ENCODE measurements at places on chromosomes 12 and 14.

GRCh38 chr14:35879654-35880249, 53.6 kb downstream of the BRMS1L start:
- DNase-seq: peak; percentile 8

- DNase-seq: no peak
These were observed 714 bp upstream of the PSMC6 start for GRCh38 chr14:52706286-52706685.

GRCh38 chr12:52748578-52748977, 28.6 kb downstream of the KRT76 start:
- DNase-seq: no peak

DNA sequence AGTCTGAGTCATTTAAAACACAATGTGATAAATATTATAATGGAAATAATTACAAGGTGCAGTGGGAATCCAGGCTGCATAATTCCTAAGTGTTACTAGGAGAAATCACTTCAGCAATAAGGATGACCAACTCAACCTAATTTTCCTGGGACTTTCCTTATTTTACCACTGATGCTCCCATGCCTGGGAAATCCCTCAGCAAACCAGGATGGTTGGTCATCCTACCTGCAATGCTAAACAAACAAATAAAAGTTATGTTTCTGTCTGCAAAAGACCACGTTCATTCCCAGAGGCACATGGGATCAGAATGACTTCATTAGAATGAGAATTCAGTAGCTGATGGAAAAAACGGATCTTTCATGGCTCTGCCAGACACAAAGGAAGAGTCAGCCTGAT, 130.8 kb upstream of the RAP1B start:
- no peak for DNase-seq

GRCh38 chr12:127125607-127126259, 1141.2 kb upstream of the TMEM132C start:
- no peak for DNase-seq

DNA sequence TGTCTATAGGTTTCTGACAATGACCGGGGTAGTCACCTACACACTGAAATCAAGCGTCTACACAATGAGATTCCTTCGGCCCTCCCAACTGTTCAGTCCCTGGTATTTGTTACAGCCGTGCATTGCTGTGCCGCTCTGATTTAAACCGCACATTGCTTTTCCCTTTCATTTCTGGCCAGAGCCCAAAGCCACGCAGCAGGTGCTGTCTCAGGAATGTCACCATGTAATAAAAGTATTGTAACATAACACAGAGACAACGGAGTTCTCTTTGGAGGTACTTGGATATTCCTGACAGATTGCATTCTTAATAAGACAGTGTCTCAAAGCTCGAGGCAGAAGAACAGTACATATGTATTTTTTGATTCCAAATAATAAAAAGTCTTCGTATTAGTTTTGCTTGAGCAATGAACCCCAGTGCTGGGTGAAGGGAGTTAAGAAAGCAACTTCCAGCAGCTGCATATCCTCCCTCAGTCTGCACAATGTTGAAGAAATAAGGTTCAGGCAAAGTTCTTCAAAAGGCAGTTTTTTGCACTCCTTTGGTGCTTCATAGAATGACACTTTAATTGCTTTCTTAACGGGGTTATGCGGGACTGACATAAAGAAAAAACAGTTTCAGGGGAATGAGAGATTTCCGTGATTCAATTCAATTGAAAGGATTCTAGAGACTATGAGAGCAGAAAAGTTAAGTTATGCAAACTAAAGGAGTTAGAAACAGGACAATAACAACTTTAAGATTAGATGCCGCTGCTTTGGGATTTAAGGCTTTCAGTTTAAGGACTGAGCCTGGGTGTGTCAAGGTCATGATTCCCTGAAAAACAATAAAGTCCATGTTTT, 288.7 kb upstream of the FLRT2 start:
- DNase-seq: peak; percentile 31

DNA sequence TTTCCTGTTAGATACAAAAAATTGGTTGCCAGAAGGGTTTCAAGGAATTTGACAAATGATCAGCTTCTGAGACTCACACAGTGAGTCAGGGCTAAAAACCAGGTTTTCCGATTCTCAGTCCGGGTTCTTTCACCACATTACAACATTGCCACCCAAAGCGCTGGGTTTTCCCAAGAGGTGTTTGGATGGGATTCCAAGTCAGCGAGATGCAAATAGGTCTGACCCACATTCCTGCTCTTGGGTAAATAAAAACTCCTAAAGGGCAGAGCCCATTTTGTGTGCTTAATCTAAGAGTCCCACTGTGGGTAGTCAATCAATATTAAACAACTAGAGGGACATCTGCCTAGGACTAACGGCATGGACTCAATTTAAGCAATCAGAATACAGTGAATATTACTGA, 5.4 kb upstream of the RIC8B start:
- DNase-seq: no peak

- DNase-seq: no peak
These were observed 245.9 kb downstream of the EMP1 start for GRCh38 chr12:13442457-13442856.

DNA sequence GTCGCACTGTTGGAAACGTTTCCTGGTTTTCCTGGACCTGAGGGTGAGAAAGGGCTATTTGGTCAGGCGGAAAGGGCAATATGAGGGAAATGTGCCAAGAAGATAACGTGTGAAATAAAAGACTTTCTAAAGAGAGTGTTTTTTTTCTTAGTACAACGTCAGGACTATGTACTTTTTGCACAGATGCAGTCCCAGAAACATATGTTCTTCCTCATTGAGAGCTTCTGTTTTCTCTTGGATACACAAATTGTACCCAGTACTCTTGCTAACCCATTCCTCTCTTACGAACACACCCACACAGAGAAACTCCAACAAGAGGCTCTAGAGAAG, 669 bp upstream of the PKP2 start:
- no peak for DNase-seq

GRCh38 chr14:73816393-73816816, 35.2 kb upstream of the PTGR2 start:
- DNase-seq: no peak

DNA sequence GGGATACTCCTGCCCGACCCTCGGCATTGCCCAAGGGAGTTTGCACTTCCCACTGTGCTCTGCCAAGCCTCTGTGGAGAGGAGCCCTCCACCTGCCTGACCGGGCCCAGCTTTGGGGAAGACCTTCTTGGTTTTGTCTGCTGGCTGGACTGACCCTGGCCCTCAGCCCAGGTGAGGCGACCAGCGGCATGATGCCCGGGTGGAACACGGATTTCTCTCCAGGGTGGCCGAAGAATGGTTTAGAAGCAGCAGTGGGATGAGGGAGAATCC, 15.6 kb downstream of the ZBTB42 start:
- DNase-seq: no peak

DNA sequence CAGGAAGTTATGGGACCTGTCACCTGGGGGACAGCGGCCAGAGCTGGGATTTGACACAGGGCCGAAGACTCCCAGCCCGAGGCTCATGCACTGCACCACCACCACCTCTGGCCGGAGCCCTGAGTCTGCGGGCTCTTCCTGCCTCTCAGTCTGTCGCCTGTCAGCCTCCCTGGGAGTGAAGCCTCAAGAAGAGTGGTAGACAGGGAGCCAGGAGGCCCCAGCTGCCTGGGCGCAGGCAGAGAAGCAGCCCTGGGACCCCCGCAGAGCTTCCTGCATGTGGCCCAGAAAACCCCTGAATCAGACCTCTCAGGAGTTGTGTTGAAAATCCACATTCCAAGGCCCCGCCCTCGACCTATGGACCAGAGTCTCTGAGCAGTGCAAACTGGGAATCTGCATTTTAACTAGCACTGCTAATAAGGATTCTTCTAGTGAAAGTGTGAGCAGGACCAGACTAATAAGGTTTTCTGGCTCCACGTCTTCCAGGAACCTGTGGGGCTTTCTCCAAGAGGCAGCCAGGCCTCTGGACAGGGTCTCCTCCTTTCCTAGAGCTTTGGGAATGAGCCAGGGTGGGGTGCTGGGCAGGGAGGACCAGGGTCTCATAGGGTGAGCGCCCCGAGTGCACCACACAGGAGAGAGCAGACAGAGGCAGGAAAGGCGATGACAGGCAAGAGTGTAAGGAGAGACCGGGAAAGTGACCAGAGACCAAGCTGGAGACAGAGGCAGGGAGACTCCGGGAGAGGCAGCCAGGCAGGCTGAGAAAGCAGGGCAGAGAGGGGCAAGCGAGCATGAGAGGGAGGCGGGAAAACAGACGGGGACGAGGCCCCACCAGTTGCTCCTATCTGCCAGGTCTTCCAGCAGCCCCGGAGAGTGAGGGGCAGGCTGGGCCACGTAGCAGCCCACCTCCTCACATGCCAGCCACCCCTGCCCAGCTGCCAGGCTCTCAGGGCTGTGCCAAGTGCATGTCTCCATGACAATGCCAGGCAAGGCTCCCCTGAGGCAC, 112.4 kb downstream of the BCL11B start:
- no peak for DNase-seq

GRCh38 chr14:103194256-103195045, 71.2 kb downstream of the TNFAIP2 start:
- DNase-seq: no peak

DNA sequence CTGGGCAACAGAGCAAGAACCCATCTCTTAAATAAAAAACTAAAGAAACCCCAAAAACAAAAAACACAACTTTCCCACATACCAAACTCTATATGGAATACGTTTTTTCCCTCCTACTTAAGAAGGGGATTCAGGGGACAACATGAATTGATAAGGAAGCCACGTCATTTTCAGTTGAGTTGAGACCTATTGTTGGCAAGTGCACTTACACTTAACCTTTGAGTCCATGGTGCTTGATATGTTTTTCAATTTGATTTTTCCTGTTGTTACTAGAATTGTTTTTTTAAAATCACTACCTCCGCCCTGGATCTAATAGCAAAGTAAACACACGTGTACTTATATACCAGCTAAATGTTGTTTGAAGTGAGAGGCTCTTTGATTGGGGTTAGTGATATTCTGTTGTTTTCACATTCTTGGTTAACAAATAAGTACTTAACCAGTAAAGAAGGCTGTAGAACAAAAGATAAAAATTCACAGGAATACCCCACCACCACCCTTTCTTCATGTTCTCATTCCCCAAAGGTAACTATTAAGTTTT, 2.0 kb downstream of the FAM177A1 start:
- DNase-seq: no peak

DNA sequence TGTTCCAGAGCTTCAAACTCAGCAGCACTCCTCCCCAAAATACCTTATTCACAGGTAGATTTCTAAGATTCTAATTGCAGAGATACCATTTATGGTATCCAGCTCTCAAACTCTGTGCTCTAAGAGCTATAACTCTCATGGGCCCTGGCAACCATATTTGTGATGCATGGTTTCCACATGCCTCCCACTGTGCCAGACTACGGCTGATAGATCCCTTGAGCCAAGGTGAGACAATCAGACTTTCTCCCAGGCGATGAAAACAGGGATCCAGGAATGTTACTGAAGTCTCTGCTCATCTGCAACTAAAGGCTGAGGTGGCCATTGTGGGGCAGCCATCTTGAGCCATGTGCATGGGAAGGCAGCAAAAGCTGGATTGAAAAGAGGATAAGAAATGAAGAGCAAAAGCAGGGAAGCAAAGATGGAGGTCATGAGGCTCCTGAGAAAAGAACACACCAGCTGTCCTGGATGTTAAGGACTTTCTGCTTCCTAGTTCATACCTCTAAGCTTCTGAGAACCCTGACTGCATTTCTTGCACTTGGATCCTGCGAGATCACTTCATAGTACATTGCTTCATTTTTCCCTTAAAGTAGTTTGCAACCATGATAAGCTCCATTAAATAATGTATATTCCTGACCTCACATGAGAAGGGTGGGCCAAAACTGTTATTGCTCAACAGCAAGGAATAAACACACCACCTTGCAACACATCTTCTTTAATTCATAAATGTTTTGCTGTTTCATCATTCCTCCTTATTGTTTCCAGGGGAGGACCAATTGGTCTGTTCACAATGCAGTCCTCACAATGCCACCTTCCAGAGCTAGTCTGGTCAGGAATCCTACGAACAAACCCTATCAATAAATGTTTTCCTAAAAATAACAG, 5.4 kb downstream of the EGLN3 start:
- DNase-seq: no peak

GRCh38 chr12:116687888-116688287, 50.0 kb downstream of the SPRING1 start:
- DNase-seq: peak; percentile 54

DNA sequence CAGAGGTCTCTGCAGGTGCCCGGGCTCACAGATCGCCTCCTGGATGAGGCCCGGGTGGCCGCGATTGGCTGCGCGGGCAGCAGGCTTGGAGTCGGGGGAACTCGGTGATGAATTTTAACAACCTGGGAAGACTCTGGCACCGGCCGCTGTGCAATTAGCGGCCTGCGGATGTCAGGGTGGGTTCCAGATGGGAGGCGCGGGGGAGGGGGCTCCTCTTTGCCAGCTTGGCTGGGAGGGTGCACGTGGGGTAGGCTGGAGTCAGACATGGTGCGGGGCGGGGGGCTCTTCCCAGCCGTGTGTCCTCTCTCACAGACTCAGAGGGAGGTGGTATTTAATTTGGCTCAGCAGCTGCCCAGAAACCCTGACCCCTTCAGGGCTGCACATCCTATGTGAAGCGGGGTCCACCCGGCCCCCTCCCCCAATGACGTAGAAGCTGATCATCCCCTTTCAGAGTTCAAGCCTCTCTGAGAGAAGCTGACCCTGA, 81.4 kb downstream of the KIF26A start:
- DNase-seq: no peak

DNA sequence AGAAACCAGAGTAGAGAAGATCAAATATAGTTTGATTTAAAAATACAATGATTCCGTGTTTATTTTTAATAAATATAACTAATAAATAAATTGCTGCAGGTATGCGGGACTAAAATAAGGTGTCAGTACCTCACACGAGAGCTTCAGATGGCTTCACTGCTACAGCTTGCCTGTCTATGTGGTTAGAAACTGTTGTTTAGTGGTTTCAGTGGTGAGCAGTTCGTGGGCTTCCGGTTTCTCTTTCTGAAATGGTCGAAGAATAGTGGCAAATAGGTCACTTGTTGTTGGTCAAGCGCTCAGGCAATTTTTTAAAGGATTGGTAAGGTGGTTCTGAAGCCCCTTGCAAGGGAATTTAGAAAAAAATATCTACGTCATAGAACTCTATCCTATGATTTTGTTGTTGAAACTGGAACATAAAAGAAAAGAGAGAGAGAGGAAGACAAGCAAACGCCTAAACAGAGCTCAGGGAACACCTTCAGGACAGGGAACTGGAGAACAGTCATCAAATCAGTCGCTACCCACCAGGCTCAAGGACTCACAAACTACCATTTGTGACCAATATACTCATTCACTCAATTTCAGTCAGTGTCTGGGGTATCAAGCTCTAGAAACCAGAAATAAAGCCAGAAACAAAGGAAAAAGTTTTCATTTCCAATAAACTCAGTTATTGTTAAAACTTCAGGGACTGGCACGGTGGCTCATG, 31.3 kb downstream of the GABARAPL1 start:
- no peak for DNase-seq

GRCh38 chr12:37543131-37543965, 773.2 kb upstream of the ALG10B start:
- DNase-seq: no peak

GRCh38 chr12:122471324-122472226, 29.2 kb downstream of the ZCCHC8 start:
- DNase-seq: peak; percentile 60

DNA sequence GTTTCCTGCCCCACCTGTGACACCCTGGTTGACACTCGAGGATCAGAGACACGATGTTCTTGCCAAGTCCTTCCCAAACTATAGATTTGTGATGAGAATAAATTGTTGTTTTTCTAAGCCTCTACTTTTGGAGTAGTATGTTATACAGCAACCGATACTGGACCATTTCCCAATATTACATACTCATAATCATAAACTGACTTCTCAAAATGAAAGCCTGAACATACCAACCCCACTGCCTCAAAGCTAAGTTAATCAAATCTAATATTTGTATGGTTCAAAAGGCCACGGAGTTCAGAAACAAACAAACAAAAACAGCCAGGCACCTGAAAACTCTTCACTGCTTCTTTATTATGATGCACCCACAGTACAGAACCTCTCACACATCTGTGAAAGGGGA, 52.3 kb upstream of the GPHB5 start:
- no peak for DNase-seq

Measured in SHP77 treated with DMSO at 0.1 percent for 48 hours (cell line).